Metanephros (tissue), 2 donors: ENCODE measurements at places on chromosomes 13 and 19. TPM values are rescaled to one million over a fixed set of nuclear protein-coding genes. Genes with fewer than 3 reads are reported as not detected.

SYNGR4 gene
- not detected for total RNA-seq

SOX1 gene
- total RNA-seq: not detected

PCDH8 gene
- 0.82 TPM for total RNA-seq

CHST8 gene
- 0.41 TPM for total RNA-seq

KLK1 gene
- total RNA-seq: 0.35 TPM
